ENCODE measurements at places on chromosomes 4 and X. TPM values are rescaled to one million over a fixed set of nuclear protein-coding genes. Genes with fewer than 3 reads are reported as not detected.

DNA sequence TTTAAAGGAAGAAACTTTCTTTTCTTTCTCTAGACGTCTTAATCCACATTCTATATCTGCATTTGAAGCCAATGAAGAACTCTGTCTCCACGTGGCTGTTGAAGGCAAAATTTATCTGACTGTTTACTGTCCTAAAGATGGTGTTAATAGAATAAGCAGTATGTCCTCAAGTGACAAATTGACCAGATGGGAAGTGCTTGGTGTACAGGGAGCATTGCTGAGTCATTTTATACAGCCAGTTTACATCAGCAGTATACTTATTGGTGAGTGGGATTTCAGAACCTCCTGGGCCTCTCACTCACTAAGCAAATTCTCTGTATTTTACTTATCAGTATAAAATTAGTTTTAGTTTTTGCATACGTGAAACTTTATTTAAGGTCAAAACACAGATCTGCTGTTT, 33.7 kb downstream of the ADAD1 start:
- DNase-seq: no peak

Gene LRCH2
- total RNA-seq: 4.3 TPM

- no peak for DNase-seq
Observed at GRCh38 chrX:96833333-96833732, 50.4 kb upstream of the RPA4 start.

Gene IL2RG
- total RNA-seq: 33.1 TPM

Gene CPE
- 36.9 TPM for total RNA-seq

DNA sequence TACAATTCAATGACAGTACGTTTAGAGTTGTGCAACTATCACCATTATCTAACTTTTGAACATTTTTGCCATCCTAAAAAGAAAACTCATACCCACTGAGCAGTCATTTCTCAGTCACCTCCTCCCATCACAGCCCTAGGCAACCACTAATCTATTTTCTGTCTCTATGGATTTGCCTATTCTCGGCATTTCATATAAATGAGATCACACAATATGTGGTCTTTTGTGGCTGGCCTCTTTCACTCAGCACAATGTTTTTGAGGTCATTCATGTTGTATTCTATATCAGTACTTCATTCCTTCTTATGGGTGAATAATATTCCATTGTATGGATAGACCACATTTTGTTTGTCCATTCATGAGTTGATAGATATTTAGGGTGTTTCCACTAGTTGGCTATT, 103.0 kb downstream of the PPEF1 start:
- no peak for DNase-seq

Gene PTTG2
- 1.2 TPM for total RNA-seq

DNA sequence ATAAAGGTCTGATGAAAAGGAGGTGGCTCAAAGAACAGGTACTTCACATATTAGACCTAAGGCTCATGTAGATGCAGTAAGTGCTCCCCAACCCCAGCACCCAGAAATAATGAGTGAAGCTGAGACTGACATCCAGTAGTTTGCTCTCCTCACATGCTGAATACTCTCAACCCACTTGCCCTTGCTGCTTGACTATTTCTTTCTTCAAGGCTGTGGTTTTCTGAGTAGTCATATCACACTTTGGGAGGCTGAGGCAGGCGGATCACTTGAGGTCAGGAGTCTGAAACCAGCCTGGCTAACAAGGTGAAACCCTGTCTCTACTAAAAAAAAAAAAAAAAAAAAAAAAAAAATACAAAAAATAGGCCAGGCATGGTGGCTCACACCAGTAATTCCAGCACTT, 51.5 kb upstream of the PRPS1 start:
- DNase-seq: no peak

Gene RAB41
- not detected for total RNA-seq

- DNase-seq: no peak
Observed at GRCh38 chr4:57442831-57443291, 332.7 kb upstream of the IGFBP7 start.

Gene SLC4A4
- 18.8 TPM for total RNA-seq

DNA sequence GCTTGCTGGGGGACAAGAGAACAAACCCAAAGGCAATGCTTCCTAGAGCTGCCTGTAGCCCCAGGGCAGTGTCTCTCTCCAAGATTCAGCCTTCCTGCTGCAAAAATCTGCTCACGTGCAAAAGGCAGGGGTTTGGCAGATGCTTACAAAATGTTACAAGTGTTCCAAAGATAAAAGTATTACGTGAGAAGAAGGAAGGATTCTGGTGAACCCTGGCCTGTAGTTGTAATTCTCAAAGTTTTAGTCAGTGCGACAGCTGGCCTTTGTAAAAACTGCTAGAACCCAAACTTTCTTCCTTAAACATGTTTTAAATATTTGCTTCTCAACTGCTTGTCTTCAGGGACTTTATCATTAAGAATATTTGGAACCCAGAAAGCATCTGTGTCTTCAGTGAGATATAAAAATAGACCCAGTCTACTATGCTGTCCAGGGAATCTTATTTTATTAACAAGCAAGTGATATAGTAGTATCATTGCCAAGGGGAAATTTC, 232.3 kb downstream of the FRMPD4 start:
- no peak for DNase-seq

Gene MAB21L2
- total RNA-seq: not detected

- DNase-seq: no peak
Observed at GRCh38 chr4:74651198-74651597, 143.1 kb downstream of the BTC start.

GRCh38 chr4:156420623-156421022, 467.0 kb upstream of the CTSO start:
- no peak for DNase-seq

DNA sequence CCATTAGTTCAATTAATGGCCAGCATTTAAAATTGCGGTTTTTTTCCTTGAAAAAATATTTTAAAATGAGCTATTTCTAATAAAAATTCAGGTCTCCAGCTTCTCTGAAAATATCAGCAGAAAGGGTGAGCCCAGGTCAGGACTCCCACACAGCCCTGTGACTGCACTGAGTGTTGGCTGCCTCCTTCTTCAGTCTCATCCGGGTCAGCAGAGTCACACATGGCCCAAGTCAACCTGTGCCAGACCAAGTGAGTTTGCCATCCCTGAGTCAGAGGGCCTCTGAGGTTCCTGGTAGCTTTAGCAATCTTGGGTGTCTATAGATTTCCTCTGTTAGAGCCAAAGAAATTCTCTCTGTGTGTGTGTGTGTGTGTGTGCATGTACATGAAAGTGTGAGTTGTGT, 22.1 kb upstream of the MSX1 start:
- DNase-seq: no peak

DNA sequence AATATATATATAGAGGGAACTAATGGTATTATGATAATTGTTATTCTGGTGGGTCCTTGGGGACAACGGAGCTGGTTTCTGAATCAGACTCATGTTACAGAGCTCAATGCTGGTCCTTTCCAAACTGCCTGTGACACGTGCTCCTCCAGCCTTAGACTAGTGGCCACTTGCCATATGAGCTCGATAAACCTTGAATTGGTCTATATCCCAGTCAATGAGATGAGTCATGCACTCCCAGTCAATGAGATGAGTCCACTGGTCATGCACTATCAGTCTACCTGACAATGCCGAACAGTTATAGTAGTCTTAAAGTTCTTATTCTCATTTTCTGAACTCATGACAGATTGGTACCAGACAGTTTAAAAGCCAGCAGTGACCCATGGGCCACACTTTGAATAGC, 325.2 kb downstream of the LDB2 start:
- no peak for DNase-seq

- DNase-seq: peak; percentile 77
Observed at GRCh38 chr4:123616951-123617461, 220.4 kb downstream of the SPRY1 start.

Gene RIBC1
- 3.0 TPM for total RNA-seq

All from lower lobe of right lung (tissue), 2 donors.